ENCODE measurements at places on chromosomes 5 and 9.

- DNase-seq = no peak
Observed at GRCh38 chr5:68257210-68257609, 41.7 kb downstream of the PIK3R1 start.

- DNase-seq = no peak
Observed at GRCh38 chr5:78716206-78716605, 67.6 kb upstream of the LHFPL2 start.

GRCh38 chr5:83924891-83925290, 204.2 kb upstream of the HAPLN1 start:
- no peak for DNase-seq

- no peak for DNase-seq
Observed at GRCh38 chr9:72150127-72150526, 887 bp downstream of the GDA start.

- DNase-seq = no peak
Observed at GRCh38 chr9:135976531-135976930, 15.4 kb upstream of the UBAC1 start.

- no peak for DNase-seq
Observed at GRCh38 chr9:13648676-13649075, 369.2 kb upstream of the MPDZ start.

DNA sequence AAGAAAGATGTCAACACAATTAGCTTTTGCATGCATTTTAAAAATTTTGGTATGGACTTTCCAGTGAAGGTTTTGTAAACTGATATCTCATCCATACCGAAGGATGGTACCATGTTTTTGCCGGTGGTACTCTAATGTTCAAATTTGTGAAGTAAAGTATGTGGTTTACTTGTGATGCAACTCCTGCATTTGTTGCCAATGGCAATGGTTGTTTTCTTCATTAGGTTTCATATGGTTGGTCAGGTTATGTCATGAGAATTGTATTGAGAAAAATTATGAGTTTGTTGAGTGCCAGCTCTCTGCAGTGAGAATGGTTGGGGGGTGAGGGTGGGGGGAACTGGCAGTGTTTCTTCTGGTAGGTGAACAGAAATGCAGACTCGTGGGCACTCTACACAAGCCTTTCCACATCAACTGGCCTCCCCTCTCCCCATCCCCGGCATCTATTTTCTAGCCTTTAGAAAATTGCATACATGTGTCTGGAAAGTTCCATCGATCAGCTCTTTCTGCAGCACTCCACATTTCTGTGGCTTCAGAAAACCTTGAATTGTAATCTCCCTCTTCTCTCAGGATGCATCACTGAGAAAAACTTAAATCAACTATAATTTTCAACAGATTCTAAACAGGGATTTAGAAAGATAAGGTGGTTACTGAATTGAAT, 107.7 kb downstream of the PDE4D start:
- no peak for DNase-seq

GRCh38 chr5:22986281-22986680, 133.1 kb upstream of the CDH12 start:
- DNase-seq = no peak

GRCh38 chr9:120646948-120647347, 67.0 kb upstream of the CDK5RAP2 start:
- DNase-seq = no peak

DNA sequence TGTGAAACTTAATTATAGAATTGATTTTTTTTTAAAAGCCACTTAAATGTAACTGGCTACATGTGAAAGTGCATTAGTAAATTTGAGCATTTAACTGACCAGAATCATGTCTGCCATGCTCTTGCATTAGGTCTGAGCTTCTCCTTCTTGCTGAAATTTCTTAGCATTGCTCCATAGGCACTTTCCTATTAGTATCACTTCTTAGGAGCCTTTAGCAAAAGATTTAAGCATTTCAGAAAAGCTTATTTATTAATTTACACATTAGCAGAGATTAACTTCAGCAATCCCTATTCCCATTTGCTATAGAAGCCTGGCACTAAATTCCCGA, 211.0 kb downstream of the SNX18 start:
- no peak for DNase-seq

Data from NCI-H187 treated with DMSO at 0.1 percent for 48 hours (cell line).